Activated T-cell treated with anti-CD3 and anti-CD28 coated beads for 1 hour (primary cell): ENCODE measurements at places on chromosomes 7 and 10.

DNA sequence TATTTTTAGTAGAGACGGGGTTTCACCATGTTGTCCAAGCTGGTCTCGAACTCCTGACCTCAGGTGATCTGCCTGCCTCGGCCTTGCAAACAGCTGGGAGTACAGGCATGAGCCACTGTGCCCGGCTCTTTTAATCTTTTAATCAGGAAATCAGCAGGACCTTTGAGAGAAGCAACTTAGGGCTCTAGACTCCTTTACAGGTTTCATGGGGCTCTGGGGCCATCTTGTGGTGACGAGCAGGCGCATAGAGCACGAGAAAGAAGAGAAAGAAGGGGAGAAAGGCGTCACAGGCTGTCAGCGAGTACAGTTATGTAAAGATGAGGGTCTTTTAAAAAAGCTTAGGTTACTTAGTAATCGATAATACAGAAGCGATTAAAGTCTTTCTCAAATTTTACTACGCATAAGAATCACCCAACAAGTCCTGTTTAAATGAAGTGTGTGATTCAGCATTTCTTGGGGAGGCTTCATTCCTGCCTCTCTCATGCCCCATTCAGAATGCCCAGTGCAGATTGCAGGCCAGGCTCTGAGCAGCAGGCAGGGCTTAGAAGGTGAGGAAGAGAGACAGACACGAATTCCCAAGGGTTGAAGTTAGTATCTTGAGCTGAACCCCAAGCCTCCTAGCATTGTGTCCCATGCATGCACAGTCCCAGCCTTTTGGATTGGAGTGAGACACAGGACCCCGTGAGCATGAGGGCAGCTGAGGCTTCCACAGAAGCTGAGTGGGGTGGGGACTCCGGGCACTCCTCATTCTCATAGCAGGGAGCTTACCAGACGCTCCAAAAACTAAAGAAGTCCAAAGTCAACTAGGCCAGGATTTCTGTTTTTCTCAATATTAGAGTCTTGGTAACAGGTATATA lies 23.6 kb upstream of the PFKP start:
- DNase-seq = peak; percentile 16

DNA sequence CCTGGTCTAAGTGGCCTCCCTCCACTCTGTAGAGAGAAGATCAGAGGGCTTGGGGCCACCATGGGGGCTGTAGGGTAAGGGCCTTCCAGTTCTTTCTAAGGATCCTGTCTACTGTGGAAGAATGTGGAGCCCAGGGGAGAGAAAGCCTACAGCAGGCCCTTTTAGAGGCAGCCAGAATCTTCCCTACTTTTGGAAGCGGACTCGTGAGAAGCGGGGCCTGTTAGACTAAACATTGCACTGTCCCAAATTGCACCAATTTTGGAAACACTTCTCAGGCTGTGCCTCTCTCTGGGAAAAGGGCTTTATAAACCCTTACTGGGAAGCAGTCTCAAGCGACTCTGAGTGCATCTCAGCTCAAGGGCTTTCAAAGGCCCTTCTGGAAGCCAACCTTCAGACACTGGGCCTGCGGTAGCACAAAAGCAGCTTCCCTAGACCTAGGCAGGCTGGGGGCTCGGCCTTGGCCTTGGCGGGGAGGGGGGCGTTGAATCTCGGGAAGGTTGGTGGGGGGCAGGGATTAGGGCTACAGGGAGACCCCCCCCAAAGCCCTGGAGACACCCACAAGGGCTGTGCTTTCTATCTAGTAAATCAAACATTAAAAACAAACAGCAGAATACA lies 298.1 kb downstream of the GFRA1 start:
- DNase-seq = no peak

- DNase-seq = no peak
Observed at GRCh38 chr7:83934118-83934734, 260.4 kb downstream of the SEMA3A start.

DNA sequence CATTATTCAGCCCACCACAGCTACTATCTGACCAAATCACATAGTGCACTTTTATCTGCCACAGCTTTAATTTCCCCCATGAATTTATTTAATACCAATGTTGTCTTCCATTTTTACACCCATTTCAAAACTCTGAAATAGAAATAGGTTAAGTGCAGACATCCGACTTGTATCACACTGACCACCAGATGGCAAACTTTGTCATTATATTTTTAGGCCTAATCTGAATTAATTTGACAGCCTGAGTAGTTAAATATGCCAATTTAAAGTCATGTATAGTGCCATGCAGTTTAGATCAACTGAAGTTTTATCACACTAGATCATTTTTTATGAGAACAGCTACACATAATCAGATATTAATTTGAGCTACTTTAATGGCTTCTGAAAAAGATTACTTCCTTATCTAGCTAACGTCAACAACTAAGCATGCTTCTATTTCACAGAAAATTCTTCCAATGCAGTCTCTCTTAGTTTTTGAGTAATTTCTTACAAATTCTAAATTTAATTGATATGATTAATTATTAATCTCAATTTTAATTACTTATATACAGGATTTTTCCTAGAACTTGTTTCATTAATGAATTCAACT lies 566.4 kb downstream of the GFRA1 start:
- DNase-seq = no peak

GRCh38 chr10:86013568-86013967 lies 353.0 kb downstream of the GRID1 start:
- no peak for DNase-seq

DNA sequence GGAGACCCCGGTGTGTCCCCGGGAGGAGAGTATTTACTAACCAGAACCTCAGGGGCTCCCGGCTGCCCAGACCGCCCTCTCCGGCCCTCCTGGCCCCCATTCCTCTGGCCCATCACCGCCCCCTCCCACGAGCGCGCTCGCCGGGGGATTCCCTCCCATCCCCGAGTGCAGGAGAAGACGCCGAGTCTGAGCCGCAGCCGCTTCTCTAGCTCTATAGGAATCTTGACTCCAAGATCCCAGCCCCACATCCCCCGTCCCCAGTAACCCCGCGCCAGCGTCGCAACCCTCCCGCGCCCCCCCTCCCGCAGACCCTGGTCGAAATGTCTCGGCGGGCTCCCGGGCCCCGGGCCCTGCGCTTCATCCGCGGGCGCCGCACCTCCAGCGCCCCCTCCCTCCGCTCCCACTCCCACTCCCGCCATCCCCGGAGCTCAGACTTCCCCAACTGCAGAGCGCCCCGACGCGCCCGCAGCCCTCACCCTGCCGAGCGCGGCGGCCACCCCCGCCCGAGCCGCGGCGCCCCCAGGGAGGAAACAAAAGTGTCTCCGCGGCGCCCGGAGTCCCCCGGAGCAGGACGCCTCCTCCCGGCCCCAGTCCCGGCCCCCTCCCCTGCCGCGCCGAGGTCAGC lies 541 bp downstream of the ELMO1 start:
- DNase-seq = no peak

DNA sequence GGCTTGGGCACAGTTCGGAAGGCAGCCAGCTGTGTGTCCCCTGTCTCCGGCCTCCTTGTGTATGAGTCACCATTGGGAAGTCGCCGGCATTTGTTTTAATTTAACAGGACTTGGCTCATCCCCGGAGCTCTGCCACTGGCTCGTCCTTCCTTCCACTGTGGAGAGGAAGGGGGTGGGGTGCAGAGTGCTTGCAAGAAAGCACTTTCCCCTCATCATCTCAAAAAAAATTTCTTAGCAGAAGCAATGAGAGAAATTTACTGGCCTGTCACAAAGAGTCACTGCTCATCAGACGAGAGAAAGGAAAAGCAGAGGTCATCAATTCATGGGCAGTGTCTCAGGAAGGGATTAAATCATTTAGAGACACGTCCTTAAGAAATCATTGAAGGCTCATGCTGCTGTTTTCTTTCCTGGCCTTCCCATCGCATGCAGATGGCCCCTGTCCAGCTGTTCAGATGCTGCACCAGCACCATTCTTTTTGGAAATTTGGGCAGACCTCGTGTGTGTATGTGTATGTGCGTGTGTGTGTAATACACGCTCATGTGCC lies 93.3 kb downstream of the BMS1 start:
- no peak for DNase-seq

DNA sequence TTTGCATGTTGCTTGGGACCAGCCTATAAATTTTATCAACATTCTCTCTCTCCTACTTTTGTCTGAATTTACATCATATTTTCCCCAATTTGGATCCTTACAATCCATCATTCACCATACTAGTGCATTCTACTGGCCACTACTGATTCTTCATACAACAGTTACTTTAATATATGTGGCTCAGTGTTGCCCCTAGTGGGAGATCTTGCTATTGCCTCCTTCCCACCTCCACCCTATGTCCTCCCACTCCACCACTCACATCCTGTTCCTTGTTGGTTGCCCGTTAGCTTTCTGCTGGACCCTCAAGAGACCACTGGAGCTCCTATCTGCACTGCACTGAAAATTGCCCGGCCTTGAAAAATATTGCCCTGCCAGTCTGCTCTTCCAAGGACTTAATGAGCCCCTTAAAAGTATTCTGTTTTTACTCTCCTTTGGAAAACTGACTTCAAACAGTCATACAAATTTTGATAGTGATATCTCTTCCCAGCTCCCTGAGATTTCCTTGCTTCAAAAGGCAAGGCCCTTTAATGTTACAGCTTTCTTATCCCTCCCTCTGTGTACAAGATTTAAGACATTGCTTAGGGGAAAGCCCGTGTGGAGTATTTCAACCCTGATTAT lies 243.2 kb upstream of the TMEM229A start:
- DNase-seq = no peak

DNA sequence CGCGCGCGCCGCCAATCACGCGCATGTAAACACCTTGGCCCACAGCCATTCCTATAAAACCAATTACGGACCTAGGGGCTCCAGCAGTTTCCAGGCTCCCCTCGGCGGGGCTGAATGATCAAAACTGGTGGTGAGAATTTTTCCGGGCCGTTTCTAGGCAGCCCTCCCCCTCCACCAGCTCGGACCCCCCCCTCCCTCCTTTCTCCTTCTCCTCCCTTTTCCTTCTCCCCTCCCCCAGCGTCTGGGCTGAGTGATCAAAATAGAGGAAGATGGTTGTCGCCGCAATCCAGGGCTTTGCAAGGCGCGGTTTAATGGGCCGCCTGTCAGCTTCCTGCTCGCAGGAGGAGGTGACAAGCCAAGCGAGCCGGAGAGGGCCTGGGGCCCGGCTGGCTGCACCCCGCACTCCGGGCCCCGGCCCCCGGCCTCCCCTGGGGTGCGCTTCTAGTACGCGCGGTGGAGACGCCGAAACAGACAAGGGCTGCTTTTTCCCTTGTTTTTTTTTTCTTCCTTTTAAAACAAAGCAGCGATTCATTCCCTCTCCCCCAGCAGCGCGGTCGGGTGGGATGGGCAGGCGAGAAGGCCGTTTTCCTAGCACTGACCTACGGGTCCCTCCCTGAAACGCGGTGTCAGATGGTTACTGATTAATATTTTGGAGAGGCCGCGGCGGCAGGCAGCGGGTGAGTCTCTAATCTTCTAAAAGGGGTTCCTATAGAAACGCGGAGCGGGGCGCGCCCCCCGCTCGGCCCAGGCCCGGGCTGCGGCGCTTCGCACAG lies 528 bp upstream of the TNRC18 start:
- DNase-seq = no peak

GRCh38 chr7:111363099-111363498 lies 199.2 kb downstream of the IMMP2L start:
- DNase-seq = no peak
